ENCODE measurements at places on chromosomes 1 and 21.

- no peak for DNase-seq
Measured at GRCh38 chr1:155969377-155969791, 9.0 kb downstream of the ARHGEF2 start.

GRCh38 chr21:36841866-36842265 lies 124.6 kb downstream of the HLCS start:
- DNase-seq = no peak

DNA sequence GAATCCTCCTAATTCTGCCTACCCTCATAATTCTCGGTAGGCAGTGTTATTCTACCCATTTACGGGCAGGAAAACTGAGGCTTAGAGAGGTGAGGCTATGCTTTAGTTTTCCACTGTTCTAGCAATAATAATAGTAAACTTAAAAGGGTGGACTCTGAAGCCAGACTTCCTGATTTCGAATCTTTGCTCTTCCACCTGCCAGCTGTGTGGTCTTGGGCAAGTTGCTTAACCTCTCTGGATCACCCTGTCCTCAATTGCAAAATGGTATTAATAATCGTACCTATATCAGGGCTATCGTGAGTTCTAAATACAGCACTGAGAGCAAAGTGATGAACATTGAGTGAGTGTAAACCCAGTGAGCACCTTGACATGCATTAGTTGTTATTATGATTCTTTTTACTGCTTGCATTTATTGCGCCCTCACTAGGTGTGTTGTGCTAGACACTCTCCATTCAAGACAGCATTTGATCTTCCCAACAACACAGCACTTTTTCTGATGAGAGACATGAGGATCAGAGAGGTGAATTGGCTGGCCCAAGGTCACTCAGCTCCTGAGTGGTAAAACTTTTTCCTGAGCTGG lies 102.3 kb upstream of the CSF3R start:
- DNase-seq = no peak

DNA sequence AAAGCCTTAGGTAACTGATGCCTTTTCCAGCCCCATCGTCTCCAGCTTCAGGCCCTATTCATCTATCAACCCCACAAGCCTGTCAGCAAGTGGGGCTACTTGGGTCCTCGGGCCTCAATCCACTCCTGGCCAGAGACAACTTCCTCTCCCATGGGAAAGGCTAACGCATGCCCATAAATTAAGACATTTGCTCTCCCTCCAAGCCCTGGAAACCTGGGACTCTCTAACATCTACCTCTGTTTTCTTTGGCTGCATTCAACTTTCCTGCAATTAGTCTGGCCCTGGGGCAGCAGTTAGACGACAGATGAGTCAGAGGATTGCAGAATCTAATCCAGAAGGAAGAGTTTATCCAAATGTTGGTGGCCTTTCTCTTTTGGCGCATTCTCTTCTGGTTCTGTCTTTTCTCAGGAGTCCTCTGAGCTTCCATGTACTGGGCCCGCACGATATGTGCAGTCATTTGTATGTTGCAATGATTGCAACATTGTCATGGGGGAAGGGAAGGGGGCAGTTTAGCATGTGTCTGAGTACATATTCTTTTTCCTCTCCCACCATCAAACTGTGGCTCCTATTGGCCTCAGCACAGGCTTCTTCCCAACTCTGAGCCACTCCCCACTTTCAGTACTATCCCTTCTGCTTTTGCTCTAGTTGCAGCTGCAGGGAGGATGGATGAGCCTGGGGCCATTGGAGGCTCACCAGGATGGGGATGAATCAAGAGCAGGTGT lies 54.4 kb downstream of the NAV1 start:
- DNase-seq = no peak

GRCh38 chr1:93611668-93612067 lies 70.0 kb downstream of the BCAR3 start:
- no peak for DNase-seq

GRCh38 chr1:59063501-59063900 lies 233.4 kb upstream of the FGGY start:
- DNase-seq = no peak

GRCh38 chr1:143651350-143651992 lies 320.3 kb downstream of the FAM72C start:
- DNase-seq = no peak

DNA sequence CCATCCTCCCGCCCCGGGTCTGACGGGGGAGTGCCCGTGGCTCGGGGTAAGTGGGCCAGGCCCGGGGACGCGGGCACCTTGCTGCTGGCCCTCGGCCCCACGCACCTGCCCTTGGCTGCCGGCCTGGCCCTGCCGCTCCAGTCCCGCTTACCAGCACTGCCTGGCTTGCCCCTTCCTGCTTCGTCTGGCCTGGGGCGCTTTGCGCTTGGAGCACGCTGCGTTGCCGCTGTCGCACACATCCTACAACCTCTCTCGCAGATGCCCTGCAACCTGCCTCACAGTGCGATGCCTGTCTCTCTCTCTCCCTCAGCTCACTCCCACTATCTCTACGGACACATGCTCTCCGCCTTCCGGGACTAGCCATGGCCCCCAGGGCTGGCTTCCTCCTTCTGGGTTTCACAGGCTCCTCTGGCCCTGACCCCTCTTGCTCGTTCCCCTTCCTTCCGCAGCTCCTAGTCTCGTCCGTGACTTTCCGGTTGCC lies 9.7 kb downstream of the MYOG start:
- no peak for DNase-seq

DNA sequence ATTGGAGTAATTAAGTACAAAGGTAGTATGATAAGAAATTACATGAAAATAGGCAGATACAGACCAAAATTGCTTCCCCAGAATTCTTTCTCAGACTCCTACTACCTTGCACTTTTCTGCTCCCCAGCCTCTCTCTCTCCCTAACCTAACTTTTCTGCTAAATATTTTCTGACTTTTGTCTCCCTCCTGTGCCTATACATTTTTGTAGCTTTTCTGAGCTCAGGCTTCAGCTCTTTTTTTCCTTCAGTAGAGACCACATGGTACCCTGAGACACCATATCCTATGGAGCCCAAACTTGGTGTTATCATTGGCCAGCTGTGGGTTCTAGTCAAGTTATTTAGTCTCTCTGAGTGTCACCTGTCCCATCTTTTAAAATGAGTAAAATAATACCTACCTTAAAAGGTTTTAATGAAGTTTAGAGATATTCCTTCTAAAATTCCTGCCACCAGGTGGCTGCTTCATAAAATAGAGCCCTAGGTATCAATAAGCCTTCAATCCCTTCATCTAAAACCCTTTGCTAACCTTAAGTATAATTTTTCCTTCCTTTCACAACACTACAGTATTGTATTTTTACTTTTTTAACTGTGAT lies 237.6 kb upstream of the DUSP10 start:
- no peak for DNase-seq

GRCh38 chr1:210340841-210341240 lies 12.1 kb downstream of the HHAT start:
- DNase-seq = no peak

DNA sequence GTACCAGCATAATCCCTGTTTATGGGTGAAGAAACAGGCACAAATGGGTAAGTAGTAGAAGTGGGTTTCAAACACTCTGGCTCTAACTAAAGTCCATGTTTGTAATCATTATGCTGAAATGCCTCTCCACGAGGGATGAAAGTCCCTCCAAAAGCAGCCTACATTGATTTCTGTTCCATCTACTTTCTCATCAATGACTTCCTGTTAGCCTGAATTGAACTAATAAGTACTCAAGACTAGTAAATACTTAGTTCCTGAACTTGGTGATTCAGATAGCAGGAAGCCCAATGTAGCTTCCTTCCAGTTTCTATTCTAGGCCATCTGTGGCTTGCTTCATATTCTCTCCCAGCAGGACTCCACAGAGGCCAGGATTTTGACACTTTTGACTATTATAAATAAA lies 11.3 kb upstream of the BACH1 start:
- DNase-seq = no peak

Measured in liver (tissue), 10 donors.